ENCODE measurements at places on chromosomes 2 and 18.

GRCh38 chr18:25039781-25040180 lies 312.2 kb downstream of the ZNF521 start:
- no peak for DNase-seq

- peak; percentile 67 for DNase-seq
These were observed 68.3 kb downstream of the TNS1 start for GRCh38 chr2:217934321-217935131.

DNA sequence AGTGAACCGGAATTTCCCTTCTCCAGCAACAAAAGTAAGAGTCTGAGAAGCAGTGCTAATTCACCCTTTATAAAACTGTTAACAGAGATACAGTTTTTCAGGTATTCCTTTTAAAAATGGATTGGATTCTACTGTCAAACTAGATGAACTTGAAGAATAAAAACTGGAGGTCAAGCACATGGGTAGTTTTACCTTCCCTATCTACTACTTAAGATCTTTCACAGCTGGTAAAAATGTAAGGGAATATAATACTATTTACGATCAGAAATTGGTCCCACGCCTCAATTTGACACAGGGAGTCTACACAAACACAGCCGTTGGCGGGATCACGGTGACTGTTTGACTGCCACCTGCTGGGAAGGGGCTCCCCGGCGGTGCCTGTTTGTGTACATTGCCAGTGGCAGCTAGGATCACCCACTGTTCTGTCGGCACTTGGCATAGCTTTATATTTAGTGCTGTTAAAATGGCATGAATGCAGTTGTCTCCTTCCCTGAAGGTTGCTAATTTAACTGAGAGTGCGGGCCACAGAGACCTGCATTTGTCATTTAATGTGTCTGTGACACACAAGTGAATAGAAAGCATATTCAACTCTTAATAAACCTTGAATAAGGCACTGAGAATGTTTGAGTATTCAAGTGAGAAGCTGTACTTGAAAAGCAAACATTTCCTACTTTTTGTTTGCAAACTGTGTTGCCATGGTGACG lies 59.5 kb downstream of the ABCG8 start:
- DNase-seq, result no peak

- DNase-seq, result no peak
These were observed 256.1 kb upstream of the SYT4 start for GRCh38 chr18:43533371-43533770.

GRCh38 chr2:66145490-66145889 lies 289.4 kb upstream of the MEIS1 start:
- no peak for DNase-seq

DNA sequence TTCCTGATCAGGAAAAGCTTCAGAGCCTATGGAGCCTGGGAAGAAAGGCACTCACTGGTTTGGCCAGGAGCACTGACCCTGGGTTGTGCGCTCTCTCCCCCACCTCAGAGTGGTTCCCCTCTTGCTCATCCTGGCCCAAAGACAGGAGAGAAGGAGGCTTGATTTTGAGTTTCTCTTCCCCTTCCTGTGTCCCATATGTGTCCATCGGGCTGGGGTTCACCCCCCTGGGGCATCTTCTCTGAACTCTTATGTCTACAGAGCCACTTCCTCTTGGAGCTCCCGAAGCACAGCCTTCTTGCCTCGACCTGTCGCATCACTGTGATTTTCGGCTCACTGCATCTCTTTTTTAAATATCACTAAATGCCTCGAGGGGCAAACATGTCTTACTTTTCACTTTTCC lies 692.3 kb downstream of the RNF144A start:
- DNase-seq, result no peak

DNA sequence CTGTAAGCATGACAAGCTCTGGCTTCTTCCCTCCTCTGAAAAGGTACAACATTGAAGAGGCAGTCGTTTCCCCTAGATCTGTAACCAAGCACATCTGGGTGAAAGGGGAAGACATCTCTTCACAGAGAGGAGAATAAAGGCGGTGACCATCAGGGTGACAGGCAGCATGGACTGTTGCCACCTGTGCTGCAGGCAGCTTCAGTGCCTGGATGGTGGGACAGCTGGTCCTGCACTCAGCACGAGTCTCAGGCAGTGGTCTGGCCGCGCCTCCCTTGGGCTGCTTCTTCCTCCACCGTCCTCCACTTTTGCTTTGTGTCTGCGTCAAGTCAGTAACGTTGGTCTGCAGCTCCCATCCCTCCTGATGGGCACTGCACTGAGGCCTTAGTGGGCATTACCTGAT lies 264.4 kb downstream of the NEDD4L start:
- no peak for DNase-seq

DNA sequence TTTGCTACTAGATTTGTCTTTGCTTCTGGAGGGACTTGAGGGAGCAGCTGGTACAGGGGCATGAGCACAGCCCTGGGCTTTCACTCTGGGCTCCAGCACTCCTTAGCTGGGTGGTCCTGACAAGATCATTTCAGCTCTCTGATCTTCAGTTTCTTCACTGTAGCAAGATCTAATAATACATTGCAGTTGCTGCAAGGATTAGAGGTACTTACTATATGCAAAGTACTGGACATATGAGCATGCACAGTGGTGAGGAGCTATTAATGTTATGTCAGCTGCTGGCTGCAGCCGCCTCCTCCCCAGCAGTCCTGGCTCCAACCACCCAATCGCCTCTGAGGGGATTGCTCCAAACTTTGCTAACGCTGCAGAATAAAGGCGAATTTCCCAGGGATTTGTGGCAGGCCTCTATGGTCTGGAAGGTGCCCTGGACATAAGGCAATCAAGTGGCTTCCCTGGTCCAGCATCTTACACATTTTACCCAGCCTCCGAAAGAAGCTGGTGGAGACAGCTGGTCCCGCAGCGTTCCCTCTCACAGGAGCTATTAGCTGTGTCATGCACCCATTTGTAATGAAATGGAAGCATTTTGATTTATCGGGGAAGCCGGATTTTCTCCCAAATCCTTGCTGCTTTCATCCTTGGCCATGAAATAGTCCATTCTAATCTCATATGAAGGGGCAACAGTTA lies 96.7 kb downstream of the RHOB start:
- no peak for DNase-seq

- DNase-seq, result no peak
These were observed 34.2 kb upstream of the PTPRM start for GRCh38 chr18:7532942-7533341.

GRCh38 chr2:6880200-6880733 lies 2.7 kb downstream of the RSAD2 start:
- DNase-seq, result no peak

- peak; percentile 18 for DNase-seq
These were observed 338.4 kb upstream of the SLC39A10 start for GRCh38 chr2:195318440-195319111.

- peak; percentile 6 for DNase-seq
These were observed 13.0 kb upstream of the RMDN2 start for GRCh38 chr2:37912056-37912455.

DNA sequence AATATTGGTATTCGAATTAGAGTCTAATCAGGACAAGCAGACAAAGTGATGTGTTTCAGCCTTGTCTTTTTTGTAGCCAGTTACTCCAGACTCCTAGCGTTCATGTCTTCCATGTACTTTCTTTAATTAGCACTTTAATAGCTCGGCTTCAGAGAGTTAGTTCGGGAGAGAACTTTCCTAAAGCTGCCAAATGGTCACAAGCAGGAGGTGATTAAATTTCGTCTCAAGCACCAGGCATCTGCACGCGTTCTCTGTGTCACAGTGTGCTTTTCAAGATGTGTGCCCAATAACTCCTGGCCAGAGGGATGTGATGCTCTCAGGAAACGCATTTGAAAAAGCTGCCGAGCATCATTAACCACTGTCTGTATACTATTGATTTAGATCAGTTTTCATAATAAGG lies 790.8 kb downstream of the SOCS6 start:
- DNase-seq, result no peak

GRCh38 chr18:49911427-49911826 lies 98.1 kb upstream of the ACAA2 start:
- DNase-seq, result no peak

- DNase-seq, result no peak
These were observed 8.1 kb downstream of the MRPS5 start for GRCh38 chr2:95113464-95113863.

DNA sequence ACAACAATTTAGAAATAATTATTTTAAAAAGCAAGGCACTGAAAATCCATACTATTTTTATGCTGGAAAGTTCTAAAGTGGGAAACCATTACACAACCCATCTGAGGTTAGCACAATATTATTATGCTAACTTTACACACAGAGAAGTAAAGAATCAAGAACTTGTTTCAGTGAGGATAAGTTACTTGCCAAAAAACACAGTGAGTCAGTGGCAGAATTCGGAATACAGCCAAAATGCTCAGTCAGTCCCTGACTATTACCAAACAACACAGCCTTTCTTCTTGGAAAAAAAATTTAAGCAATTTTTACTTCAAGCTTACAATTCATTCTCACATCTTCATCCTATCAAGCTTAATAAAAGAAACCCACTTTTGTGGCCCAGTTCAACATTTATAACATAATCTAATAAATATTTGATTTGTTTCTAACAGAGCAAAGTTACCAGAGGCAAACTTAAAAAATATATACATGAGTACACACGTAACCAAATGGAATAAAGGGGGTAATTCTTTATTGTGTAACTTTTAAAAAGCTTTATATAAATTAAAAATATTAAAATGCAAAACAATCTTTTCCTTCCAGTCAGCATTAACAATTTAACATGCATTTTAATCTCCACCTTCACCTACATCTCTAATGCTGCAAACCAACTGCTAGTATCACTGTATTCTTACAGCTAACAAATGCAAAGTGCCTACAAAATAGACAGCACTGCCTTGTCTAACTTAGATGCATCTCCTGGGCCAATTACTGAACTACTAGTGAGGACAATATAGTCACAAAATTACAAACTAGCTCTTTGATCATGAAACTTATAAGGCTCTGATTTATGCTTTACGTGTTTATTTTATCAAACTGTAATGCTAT lies 55.2 kb downstream of the CCDC88A start:
- DNase-seq, result peak; percentile 76

GRCh38 chr2:129369437-129369836 lies 610.0 kb upstream of the RAB6C start:
- no peak for DNase-seq

DNA sequence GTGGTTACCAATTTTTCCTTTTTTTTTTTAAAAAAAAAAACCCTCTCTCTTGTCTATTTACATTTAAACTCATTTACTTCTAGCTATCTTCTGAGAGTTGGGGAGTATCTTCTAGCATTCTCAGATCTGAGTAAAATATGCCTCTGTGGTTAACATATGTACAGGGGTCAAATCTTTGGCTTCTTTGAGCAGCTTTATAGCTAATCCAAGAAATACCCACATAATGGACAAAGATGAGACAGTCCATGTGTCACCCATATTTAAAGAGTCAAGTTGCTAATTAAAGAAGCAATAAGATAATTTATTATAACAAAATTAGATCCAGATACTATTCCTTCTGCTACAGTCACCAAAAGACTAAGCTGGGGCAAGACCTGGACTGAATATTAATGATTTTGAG lies 139.0 kb upstream of the HNRNPA3 start:
- no peak for DNase-seq

- no peak for DNase-seq
These were observed 517.1 kb upstream of the MYT1L start for GRCh38 chr2:2848198-2848597.

DNA sequence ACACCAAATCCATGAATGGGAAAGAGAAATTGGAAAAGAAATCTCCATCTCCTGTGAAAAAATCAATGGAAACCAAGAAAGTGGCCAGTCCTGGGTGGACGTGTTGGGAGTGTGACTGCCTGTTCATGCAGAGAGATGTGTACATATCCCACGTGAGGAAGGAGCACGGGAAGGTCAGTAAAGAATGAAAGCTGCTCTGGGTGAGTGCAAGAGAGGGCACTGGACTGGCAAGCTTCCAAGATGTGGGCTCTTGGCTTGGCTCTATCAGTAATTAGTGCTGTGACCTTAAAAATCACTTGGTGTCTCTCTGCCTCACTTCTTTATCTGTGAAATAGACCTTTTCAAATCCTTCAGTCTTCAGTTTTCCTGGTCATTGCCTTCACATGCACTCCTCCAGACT lies 89.0 kb downstream of the ZNF532 start:
- DNase-seq, result no peak

- no peak for DNase-seq
These were observed 22.0 kb upstream of the ODC1 start for GRCh38 chr2:10469955-10470608.

- DNase-seq, result no peak
These were observed 32.3 kb downstream of the PTPN2 start for GRCh38 chr18:12851716-12852115.

GRCh38 chr2:158486970-158487325 lies 30.2 kb downstream of the PKP4 start:
- no peak for DNase-seq

Measured in NCI-H226 (cell line).